Bone marrow (tissue), 2 donors: ENCODE measurements at places on chromosomes 3 and 15.

DNA sequence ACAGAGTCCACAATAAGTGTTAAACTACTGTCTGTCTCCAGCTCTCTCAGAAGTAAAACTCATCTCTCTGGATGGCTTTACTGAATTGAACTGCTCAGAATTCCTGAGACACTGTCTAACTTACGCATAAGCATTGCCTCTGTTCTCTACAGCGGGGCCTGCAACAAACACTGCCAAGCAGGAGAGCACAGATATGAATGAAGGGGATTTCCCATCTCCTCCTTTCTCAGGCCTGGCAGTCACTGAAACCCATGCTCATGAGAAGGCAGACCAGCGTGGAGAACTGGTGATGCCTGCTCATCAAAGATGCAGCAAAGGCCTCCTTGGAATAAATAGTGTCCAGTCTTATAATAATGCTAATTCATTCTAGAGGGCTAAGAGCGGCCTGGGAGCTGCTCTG, 10.3 kb downstream of the RASGRP1 start:
- DNase-seq = no peak

GRCh38 chr3:35673017-35673416, 33.7 kb downstream of the ARPP21 start:
- DNase-seq = no peak

DNA sequence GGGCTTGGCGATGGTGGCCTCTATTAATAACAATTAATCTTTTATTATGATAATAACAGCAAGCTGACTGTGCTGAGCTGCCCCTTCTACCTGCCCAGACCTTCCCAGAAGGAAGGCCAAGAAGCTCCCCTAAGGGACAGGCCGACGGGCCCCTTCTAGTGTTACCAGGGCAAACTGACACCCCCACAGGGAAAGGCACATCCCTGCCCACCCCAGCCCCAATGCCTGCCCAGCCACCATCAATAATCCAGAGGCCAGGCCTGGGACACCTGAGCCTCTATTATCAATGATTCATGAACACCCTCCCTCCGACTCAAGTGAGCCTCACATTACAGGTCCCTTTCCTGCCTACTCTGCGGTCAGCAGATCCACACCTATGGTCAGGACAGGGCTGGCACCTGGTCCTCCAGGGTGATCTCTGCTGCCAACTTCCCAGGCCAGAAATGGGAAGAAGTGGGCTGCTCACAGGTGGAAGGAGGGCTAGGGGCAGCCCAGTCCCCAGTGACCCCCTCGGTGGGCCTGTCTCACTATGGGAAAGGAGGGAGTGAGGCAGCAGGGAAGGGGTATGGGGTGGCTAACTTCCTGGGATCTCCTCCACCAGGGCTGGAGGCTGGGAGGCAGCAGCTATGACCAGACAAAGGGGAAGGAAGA, 1.8 kb downstream of the TWF2 start:
- DNase-seq = no peak

GRCh38 chr3:37674111-37674510, 187.6 kb upstream of the CTDSPL start:
- no peak for DNase-seq

DNA sequence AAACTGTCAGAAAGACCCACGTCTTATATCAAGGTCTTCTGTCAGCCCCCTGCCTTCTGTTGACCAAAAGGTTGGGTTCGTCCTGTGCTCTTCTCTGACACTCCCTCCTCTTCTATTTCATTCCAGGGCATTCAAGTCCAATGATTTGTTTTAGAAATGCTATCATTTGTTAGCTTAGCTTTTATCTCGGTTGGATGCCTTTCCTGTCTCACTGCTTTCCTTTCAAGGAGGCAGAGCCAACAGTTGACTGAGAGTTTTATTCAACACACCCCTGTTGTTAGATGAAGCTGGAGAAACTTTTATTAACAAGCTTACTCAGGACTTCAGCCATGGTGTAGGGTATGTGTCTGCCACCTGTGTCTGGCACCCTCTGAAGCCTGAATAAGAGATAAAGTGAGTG, 112.0 kb upstream of the SLC7A14 start:
- DNase-seq = no peak
